Left renal cortex interstitium (tissue), 4 donors: ENCODE measurements at places on chromosomes 6 and 20. TPM values are rescaled to one million over a fixed set of nuclear protein-coding genes. Genes with fewer than 3 reads are reported as not detected.

The PEX7 gene
- polyA plus RNA-seq, result 15.5 TPM

DNA sequence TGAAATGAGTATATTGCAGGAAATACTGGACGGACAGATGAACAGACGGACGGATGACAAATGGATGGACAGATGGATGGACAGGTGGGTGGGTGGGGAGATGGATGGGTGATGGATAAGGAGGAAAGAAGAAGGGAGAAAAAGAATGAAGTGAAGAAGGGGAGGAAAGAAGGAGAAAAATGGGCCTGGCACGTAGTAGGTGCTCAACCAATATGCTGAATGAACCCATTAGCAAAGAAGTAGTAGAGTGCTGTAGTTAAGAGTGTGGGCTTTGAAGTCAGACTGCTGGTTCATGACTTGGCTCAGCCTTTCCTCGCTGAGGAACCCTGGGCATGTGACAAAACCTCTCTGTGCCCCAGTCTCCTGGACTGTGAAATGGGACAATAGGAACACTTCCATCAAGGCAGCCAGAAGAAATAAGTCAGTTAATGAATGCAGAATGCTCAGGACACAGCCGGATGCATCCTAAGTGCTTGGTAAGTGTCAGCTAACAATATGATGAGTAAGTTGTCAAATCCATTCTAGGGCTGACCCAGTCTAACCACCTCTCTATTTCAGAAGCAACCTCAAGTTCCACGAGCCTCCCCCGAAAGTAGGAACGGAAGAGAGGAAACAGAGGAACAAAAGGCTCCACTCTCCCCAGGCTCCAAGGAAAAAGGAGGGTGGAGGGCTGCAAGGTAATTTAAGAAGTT lies 37.9 kb downstream of the PREX1 start:
- no peak for DNase-seq

DNA sequence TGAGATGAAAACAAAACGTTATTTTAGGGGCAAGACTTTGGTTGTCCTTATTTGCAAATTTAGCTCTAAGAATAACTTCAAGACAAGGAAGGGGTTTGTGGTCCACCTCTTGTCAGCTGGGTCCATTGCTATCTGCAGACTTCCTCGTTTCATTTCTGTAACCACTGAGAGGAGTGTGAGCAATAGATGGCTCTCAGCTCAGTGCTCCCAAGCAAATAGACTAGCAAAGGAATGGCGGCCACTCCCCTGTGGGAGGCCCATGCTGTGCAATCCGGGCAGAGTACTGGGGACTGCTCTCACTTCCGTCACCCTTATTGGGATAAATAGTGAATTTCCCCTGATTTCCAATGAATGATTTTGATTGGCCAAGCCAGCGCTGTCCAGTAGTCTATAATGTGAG lies 176.6 kb downstream of the ZDHHC14 start:
- DNase-seq, result no peak

DNA sequence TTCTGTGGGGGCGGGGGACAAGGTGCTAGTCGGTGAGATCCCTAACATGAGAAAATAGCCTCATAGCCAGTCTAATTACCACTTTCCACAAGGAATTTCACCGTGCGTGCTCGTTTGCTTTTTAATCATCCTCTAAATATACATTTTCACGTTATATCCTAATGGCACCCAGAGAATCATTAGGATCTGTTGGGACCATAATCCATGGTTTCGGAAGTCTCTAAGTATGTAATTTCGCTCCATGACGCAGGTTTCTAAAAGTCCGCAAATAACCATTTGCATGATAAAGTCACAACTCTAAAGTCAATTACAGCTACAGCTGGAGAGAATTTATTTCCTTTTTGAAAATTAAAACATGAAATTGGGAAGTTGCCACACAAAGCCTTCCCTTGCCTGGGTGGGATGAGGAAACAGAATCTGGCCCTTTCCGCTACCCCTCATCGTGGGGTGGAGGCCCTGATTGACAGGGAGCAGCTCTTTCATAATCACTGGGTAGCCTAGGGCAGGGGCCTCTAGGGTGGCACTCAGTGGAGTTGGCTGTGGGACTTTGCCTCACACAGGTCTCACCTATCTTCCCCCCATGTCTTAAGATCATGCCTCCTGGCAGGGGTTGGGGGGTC lies 81.9 kb downstream of the LRFN2 start:
- DNase-seq, result no peak

GRCh38 chr6:12200761-12201160 lies 89.4 kb upstream of the EDN1 start:
- DNase-seq, result no peak

The CDH26 gene
- polyA plus RNA-seq, result 1.3 TPM

DNA sequence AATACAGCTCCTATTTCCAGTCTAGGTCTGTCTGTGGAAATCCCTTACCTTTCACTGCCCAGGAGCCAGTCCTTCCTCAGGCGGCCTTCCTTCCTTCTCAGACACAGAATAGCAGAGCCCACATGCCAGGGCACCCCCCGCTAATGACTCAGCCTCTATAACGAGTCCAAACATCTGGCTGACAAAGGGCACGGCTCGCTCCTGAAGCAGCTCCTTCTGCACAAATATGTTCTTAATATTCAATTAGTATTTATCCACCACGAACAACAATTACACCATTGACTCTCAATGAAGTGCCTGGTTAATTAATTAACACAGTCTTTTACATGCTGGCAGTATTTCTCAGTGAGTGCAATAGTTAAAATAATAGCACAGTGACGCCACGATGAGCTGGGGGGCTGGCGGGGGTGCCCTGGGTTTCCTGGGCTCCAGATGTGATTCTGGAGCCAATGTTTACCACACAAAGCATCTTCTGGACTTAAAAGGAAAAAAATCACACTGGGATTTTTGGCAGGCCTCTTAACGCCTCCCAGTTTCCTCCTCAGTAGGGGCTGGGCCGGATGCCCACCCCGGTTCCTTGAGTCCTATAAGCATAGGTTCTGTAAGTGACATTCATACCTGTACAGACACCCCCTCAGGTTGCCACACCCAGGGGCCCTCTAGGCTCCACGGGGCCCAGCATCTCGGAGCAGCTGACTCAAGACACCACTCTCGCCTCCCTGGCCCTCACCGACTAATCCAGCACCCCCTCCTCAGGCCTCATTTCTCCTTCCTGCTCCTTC lies 158.6 kb upstream of the MLN start:
- DNase-seq, result no peak

- no peak for DNase-seq
Measured at GRCh38 chr6:13454286-13455221, 32.8 kb downstream of the GFOD1 start.

DNA sequence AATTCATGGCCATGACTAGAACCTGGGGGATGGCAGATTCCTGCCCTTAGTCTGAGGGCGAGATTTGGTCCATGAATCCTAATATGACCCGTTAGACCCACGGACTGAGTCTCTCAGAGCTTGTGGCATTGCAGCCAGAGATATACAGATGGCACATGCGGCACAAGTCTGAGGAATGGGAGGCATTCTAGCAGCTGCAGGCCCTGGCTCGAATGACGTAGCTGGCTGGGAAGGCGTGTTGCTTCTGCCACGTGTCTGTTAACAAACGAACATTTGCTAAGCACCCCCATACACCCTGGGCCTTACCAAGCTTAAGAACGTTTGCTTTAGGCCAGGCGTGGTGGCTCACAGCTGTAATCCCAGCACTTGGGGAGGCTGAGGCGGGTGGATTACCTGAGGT lies 68.0 kb downstream of the CD164 start:
- DNase-seq, result no peak

DNA sequence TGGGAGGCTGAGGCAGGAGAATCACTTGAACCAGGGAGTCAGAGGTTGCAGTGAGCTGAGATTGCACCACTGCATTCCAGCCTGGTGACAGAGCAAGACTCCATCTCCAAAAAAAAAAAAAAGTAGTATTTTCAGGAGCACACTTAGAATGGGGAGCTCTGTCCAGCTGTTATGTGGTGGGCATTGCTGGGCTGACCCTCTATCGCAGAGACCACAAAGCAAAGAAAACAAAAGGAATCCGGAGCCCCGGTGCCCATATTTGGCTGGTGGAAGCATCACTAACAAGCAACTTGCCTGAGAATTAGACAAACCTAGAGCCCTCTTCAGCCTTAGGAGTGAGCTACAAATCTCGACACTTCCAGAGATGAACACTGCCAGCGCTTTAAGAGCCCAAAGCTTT lies 137.3 kb upstream of the GPR6 start:
- DNase-seq, result no peak

- no peak for DNase-seq
Measured at GRCh38 chr6:142796571-142796970, 148.4 kb downstream of the HIVEP2 start.

The SCAND1 gene
- polyA plus RNA-seq, result 45.2 TPM

- no peak for DNase-seq
Measured at GRCh38 chr20:16552015-16552414, 21.2 kb downstream of the KIF16B start.

The RBBP8NL gene
- polyA plus RNA-seq, result 1.6 TPM

The FABP7 gene
- polyA plus RNA-seq, result not detected

DNA sequence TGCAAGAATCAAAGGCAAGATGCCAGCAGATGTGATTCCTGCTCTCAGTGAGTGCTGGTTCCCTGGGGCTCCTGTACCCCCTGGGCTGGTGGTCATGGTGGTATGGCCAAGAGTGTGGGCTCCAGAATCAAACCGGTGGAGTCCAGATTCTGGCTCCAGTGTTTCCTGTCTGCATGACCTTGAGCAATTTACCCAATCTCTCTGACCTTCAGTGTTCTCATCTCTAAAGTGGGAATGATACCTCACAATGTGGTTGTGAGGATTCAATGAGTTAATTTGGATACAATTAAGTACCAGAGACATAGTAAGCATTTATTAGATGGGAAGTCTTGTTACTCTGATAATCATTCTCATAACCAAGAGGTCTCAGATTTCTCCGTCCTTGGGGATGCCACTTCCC lies 218.4 kb upstream of the JARID2 start:
- DNase-seq, result no peak

The MYL9 gene
- polyA plus RNA-seq, result 232 TPM

DNA sequence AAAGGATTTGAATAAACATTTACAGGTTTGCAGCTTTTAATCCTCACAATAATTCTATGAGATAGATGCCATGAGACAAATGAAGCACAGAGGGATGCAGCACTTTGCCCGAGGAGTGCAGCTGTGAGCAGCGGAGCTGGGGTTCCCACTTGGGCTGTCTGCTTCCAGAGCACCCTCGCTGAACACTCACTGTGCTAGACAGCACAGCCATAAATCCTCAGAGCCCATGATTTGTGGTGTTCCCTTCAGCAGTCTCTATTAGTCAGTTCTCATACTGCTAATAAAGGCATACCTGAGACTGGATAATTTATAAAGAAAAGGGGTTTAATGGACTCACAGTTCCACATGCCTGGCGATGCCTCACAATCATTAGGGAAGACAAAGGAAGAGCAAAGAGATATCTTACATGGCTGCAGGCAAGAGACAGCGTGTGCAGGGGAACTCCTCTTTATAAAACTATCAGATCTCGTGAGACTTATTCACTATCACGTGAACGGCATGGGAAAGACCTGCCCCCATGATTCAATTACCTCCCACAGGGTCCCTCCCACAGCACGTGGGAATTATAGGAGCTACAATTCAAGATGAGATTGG lies 25.3 kb upstream of the CTAGE9 start:
- DNase-seq, result no peak

The NHLRC1 gene
- 2.3 TPM for polyA plus RNA-seq

The RAD21L1 gene
- polyA plus RNA-seq, result not detected

- DNase-seq, result no peak
Measured at GRCh38 chr6:73234733-73235132, 9.4 kb upstream of the KHDC1L start.

DNA sequence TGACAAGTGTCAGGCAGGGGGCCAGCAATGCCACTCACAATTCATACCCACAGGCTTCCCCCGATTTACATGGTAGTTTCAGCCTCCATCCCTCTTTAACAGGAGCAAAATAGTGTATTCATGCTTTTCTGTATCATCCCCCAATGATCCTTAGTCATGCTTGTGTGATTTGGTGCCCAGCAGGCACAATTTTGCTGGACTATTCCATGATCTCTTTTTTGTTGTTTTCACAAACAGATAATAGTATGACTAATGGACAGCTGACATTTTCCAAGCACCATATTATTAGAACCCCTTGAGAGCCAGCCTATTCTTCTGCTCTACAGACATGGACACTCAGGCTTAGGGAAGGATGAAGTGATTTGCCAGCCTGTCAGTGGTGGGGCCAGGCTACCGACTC lies 128.2 kb upstream of the RIPOR2 start:
- no peak for DNase-seq

The FAM50B gene
- polyA plus RNA-seq, result 16.2 TPM

DNA sequence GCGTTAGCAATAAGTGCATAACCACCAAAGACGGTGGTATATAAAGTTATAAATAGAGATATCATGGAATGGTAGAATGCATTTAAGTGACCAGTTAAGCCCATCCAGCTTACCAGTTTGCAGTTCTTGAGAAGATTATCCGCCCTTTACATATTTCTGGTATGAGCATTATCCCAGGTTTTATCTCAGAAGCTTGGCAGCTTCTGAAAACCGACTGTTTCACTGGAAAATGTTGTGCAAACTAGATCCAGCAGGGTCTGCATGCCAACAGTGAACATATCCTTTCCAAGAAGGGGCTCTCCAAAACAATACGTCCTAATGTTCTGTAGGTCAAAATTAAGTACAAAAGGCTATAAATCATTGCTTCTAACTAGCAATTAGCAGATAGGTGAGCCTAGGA lies 29.5 kb upstream of the SHLD1 start:
- no peak for DNase-seq

The SIRPD gene
- not detected for polyA plus RNA-seq

GRCh38 chr6:17086469-17086868 lies 15.4 kb upstream of the STMND1 start:
- peak; percentile 44 for DNase-seq

- DNase-seq, result no peak
Measured at GRCh38 chr6:142325111-142325510, 23.3 kb downstream of the ADGRG6 start.

The ENPP4 gene
- polyA plus RNA-seq, result 13.7 TPM

DNA sequence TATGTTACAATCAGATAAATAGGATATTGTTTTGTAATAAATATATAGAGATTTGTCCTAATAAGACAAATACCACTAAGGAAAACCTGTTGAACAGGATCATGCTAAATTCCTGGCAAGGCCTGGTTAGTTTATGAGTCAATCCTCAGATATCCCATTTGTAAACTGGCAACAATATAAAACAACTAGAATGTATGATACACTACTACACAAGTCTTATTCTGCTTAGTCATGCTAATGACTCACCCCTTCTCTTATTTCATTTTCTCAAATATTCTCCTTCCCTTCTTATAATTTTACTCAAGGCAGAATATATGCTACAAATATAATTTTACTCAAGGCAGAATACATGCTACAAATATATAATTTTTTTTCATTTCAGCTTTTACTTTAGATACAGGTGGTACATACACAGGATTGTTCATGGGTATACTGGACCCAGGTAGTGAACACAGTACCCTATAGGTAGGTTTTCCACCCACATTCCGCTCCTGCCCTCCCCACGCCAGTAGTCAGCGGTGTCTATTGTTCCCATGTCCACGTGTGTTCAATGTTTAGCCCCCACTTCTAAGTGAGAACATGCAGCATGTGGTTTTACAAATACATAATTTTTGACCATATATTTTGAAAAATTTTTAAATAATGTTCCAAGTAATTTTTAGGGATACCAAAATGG lies 6.3 kb downstream of the OSER1 start:
- DNase-seq, result no peak
